Pulmonary artery endothelial cell (primary cell): ENCODE measurements at places on chromosomes 12 and 14.

GRCh38 chr12:99370421-99371138 is 277.0 kb upstream of the GARIN6 start:
- no peak for DNase-seq

GRCh38 chr12:46438719-46439319 is 66.2 kb upstream of the SLC38A2 start:
- DNase-seq, result no peak

DNA sequence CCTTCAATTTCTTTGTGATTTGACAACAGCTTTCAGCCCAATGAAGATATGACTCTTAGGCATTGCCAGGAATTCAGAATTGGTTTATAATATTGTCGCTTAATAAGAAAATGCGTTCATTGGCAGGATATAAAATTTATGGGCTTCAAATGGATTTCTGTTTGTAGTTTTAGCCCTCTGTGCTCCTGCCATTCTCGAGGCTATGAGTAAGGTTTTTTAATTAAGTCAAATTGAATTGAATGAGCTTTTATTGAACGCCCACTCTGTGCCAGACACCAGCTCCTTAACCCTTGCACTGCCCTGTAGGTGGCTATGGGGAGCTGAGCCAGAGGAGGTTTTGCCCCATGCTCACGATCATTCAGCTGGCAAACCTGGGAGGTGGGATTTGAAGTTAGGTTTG is 115.1 kb downstream of the SLC25A47 start:
- no peak for DNase-seq

DNA sequence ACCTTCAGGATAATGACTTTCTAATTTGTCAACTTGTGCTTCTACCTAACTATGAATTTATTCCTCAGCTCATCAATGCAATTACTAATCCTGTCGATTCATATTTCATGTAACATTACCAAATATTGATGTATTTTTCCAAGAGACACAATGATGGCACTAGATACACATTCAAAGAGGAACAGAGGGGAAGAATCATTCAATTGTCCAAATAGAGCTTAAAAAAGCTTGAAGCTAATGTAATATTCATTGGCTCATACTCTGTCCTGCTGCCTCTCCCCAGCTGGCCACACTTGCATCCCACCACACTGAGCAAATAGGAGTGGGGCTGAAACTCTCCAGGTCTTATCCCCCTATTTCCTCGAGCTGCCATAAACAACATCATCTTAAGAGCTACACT is 9.3 kb downstream of the TESPA1 start:
- DNase-seq, result no peak

GRCh38 chr14:84804895-84805294 is 725.0 kb upstream of the FLRT2 start:
- DNase-seq, result no peak

- DNase-seq, result no peak
Measured at GRCh38 chr12:54082397-54082892, 28.8 kb downstream of the HOXC4 start.

- no peak for DNase-seq
Measured at GRCh38 chr12:106541201-106541600, 41.6 kb upstream of the RFX4 start.

DNA sequence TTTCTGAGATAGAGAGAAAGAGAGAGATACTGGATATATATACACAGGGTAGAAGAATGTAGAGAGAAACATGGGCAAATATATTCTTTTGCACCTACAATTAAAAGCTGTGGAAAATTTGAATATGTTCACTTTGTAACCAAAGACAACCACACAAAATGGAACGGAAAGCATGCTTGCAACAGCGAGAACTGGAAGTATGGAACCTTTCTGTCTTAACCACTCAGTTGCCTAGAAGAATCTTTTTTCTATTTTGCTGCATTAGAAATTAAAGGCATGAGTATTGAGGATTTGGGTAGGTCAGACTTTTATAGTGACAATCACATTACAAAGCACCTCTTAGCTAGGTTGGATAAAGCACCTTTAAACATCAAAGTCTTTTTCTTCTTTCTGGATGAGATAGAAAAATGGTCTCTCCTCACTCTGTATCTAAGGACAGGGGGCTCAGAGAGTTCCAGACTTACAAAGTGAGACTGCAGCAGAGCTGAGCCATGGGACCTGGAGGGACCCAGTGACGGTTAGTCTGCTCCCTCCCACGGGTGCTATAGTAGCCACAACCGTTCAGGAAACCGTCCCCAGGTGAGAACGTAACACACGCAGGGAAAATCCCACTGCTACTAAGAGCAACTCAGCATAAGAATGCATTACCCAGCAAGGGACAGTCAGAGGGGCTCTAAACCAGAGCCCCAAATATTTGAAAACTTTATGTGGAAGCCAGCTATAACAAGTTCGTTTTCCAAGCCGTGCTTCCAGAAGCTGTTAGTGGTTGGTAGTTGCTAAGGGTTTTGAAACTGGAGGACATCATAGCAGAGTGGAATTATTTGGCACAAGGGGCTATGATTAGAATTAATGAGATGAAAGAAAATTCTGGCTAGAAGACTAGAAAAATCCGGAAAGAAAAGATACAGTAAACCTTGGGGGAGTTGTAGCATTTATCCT is 97.1 kb downstream of the DAD1 start:
- DNase-seq, result no peak

- DNase-seq, result no peak
Measured at GRCh38 chr12:41802803-41803202, 341.9 kb downstream of the GXYLT1 start.

DNA sequence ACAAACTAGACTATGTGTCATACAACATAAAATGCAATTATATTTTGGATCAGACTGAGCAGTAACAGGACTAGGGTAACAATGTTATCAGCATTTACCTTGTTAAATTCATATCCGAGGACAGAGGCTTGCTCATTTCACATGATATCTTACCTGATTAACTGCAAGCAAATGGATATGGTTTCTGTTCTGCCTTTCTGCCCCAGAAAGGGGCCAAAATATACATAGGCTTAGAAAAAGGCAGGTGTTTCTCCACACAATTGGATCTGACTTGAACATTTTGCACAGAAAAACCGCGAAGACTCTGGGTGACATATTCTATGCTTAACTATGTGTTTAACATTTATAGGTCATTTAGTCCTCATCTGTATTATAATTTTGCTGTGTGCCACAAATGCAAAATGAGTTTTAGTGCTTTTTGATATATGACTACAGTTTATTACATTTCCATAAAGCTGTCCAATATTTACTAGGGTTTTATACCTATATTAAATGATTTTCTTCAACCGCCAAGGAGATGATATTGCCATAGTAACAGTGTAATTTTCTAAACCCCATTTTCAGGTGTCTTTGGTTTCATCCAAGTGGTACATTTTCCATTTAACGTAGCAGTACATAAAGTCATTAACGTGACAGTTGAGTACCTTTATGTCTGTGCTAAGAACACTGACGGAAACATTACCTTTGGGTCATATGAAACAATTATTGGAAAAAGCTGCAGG is 249.3 kb upstream of the KRR1 start:
- no peak for DNase-seq

DNA sequence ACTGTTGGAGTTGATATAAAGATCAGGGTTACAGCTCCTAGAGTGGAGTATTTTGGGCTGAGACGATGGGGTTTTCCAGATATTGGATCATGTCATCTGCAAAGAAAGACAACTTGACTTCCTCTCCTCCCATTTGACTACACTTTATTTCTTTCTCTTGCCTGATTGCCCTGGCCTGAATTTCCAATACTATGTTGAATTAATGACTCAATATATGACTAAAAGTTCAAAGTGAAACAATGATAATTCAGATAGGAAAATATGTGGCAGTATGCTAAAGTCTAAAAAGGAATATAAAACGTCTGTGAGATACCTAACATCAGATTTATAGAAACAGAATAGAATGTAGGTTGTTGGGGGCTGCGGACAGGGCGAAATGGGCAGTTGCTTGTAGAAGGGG is 72.2 kb downstream of the BHLHE41 start:
- DNase-seq, result no peak

DNA sequence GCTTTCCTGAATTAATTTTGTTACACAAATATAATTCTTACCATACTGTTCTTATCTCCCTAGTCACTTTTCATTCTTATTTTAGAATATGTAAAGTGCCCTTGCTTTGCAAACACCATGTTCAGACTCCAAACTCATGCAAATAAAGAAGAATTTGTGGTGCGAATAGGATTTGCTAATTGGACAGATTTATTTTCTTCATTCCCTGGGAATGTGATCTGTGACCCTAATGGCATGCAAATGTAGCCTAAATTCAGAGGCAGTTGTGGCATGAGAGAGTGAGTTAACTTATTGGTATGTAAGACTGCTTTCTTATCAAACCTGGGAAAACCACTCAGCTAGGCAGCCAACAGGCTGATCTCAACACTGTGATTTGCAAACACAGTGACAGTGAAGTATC is 10.0 kb downstream of the CAPZA3 start:
- DNase-seq, result no peak

- no peak for DNase-seq
Measured at GRCh38 chr12:12190087-12190809, 76.6 kb downstream of the LRP6 start.

DNA sequence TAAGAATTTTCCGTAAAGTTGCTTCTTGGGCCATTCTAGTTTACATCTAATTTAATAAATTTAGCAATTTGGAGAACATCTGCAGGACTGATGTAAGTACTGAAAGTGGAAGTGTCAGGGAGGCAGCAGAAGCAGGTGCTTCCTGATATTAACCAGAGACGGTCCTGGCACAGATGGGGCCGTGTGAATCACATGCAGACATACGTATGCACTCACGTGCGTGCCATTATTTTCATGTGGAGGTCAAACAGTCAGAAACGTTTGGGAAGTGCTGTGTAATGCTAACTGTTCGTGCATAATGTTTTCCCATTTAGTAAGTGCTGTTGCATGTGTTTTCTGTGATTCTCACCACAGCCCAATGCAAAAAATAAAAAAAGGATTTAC is 87.8 kb upstream of the DYNC1H1 start:
- peak; percentile 95 for DNase-seq

DNA sequence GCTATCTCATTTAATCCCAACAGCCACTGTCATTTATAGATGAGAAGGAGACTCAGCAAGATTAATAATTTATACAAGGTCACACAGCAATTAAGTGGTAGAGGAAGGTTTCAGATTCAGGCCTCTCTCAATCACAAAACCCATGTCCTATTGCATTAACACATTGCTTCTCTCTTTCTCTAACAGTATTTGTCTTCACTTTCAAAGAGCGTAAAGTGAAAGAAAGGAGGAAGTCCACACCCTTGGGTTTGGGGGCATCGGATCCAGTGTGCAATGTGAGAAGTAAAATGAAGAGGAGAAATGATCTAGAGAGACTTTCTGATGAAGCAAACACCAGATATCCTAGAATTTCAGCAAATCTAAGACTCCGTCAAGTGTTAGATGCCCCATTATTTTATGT is 7.0 kb upstream of the VRK1 start:
- no peak for DNase-seq

- DNase-seq, result no peak
Measured at GRCh38 chr12:50404307-50404706, 3.6 kb downstream of the LARP4 start.

GRCh38 chr14:52402812-52403526 is 88.9 kb downstream of the PTGER2 start:
- no peak for DNase-seq

- no peak for DNase-seq
Measured at GRCh38 chr14:81386290-81386745, 13.8 kb downstream of the STON2 start.

DNA sequence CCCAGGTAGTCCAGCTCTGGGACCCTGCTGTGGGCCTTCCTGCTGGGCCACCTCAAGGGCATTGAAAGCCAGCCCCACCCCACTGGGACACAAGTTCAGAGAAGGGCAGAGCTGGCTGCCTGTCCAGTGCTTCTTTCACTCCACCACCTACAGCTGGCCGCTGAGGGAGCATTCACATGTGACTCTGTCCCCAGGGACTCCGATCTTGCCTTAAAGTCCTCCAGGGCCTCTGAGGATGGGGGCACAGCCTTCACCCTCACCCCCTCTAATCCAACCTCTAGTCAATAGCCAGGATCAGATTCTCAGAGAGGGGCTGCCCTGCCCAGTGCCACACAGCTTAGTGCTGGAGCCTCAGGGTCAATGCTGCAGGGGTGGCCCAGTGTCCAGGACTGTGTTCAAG is 5.0 kb upstream of the CYP46A1 start:
- DNase-seq, result no peak

- no peak for DNase-seq
Measured at GRCh38 chr14:68587931-68588330, 204.9 kb downstream of the ZFP36L1 start.

DNA sequence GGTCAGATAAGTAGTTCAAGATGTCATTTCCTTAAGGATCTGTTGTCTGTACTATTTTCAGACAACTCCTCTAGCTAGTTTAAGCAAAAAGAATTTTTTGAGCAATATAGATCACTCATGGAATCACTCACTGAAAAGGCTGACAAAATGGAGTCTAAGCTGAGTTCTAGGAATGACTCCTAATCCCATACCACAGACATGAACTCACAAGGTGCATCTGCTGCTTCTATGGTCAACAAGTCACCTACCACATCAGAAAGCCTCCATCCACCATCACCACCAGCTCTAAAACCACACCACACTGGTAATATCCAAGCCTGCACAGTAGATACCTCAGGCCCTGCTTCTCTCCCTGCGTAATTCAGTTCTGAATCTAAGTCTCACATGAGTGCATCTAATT is 33.0 kb downstream of the PWP1 start:
- DNase-seq, result no peak

DNA sequence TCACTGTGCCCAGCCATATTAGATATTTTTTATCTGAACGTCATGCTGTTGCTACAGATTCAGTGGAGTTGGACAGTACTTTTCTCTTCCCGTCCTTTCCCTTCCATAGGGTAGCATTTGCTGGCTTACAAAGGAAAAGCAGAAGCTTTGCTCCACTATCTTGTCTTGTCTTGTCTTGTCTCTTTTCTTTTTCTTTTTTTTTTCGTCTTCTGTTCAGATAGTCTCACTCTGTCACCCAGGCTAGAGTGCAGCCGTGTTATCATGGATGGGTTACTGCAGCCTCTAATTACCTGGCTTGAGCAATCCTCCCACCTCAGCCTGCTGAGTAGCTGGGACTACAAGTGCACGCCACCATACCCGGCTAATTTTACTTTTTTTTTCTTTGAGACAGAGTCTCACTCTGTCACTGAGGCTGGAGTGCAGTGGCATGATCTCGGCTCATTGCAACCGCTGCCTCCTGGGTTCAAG is 21.1 kb downstream of the OR10G3 start:
- DNase-seq, result no peak

DNA sequence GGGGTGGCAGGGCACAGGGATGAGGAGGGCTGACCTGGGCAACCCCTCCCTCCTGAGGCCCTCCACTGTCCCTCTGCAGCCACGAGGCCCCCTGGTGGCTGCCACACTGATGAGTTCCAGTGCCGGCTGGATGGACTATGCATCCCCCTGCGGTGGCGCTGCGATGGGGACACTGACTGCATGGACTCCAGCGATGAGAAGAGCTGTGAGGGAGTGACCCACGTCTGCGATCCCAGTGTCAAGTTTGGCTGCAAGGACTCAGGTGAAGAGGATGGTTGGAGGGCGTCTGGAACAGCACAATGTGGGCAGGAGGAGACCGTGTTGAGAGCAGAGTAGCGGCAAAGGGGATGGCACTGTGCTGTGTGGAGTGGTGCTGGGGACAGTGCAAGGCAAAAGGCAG is 25.7 kb upstream of the LRP1-AS start:
- DNase-seq, result no peak

- DNase-seq, result no peak
Measured at GRCh38 chr12:68572661-68573060, 38.0 kb upstream of the RAP1B start.
